ENCODE measurements at places on chromosomes 7 and 10. TPM values are rescaled to one million over a fixed set of nuclear protein-coding genes. Genes with fewer than 3 reads are reported as not detected.

GRCh38 chr7:69959789-69960499 lies 361.7 kb downstream of the AUTS2 start:
- no peak for DNase-seq

Gene ADAM22
- total RNA-seq: 7.3 TPM

- DNase-seq: no peak
Measured at GRCh38 chr10:29285624-29286051, 3.2 kb upstream of the LYZL1 start.

DNA sequence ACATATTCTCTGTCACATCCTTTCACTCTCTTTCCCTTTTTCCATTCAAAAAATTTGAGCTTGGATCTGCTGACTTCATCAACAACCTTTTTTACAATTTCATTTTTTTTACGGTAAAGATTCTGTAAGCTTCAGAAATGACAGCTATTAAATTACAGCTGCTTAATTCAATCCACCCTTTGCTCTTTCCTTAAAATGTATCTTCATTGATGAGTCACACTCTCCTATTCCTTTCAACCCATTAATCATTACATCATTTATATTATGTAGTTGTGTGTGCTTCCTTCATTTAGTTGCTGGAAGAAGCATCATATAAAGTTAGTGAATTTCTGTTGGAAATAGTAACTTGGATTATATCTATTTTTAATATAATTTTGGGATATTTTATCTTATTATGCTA lies 67.1 kb upstream of the MAGI2 start:
- DNase-seq: no peak

GRCh38 chr10:13961097-13961496 lies 369.6 kb downstream of the FRMD4A start:
- no peak for DNase-seq

GRCh38 chr7:140402178-140402835 lies 1.6 kb upstream of the RAB19 start:
- DNase-seq: no peak

DNA sequence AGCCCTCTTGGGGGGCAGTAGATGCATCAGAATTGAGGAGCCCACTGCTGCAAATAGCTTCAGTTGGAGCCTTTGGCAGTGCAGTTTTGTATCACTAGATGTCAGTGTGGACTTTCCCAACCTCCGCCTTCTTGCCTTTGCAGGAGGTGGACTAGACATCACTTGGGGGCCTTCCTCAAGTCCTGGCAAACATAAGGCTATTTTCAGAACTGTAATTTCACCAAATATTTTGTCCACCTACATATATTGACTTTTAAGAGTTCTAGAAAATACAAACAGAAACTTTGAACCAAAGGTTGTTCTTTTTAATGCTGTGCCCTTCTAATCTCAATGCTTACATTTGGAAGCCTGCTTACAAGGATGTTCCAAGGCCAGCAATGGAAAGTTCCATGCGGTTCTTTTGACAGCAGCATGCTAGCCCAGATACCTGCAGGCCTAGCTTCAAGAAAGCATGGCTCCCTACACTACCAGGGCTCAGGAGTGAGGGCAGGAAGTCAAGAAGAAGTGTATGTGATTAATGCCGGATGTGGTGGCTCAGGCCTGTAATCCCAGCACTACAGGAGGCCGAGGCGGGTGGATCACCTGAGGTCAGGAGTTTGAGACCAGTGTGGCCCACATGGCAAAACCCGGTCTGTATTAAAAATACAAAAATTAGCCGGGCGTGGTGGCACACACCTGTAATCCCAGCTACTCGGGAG lies 8.0 kb upstream of the ZNRF2 start:
- DNase-seq: no peak

Gene TWIST1
- 8.9 TPM for total RNA-seq

GRCh38 chr7:90552521-90552920 lies 43.6 kb upstream of the CDK14 start:
- DNase-seq: no peak

Gene PTN
- total RNA-seq: 7.5 TPM

Gene CCDC3
- total RNA-seq: 39.8 TPM

Gene TDRD1
- 0.31 TPM for total RNA-seq

DNA sequence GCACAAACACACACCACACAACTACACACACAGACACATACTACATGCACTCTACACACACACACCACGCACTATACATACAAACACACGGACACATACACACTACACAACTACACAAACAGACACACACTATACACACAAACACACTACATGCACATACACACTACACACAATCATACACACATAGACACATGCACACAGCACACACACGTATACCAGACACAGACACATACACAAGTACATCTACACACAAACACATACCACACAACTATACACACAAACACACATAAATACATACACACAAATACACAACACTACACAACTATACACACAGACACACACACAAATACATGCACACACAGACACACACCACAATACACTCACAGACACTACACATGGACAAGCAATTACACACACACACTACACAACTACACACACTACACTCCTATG lies 4.6 kb downstream of the GPR15LG start:
- no peak for DNase-seq

GRCh38 chr7:157851501-157852067 lies 514.8 kb downstream of the DNAJB6 start:
- DNase-seq: no peak

Gene KLF14
- 1.0 TPM for total RNA-seq

DNA sequence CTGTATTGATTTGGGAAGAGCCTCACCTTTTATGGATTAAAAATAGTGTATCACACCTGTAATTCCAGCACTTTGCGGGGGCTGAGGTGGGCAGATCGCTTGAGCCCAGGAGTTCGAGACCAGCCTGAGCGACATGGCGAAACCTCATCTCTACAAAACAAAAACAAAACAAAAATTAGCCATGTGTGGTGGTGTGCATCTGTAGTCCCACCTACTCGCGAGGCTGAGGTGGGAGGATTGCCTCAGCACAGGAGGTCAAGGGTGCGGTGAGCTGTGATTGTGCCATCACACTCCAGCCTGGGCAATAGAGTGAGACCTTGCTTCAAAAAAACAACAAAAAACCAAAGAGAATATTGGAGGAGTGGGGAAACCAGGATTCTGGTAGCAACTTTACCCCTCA lies 79.6 kb downstream of the LRMDA start:
- DNase-seq: no peak

Gene FGFBP3
- total RNA-seq: 3.0 TPM

- DNase-seq: no peak
Measured at GRCh38 chr7:151934584-151934983, 21.7 kb upstream of the GALNTL5 start.

DNA sequence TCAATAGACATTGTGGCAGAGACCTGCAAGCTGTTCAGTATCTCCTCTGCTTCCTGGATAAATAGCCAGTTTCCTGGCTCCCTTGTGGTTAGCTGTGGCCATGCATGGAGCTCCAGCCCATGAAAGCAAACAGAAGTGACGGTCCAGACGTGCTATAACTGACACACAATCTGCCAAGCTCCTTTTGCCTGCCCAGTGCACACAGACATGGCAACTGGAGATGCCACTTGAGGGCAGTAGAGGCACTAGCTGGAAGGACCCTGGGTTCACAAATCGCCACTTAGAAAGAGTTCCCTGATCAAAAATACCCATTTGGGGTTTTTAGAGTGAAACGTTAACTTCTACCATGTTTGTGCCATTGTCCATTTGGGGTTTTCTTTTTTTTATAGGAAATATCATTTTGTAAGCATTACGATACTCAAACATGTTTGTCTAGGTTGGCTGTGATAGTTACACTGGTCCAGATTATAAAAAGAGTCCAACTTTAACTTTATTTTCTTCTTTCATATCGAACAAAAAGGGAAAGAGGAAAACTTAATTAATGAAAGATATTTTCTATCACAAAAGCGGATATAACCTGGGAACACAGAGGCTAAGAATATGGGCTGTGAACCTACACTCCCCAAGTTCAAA lies 31.3 kb downstream of the KIN start:
- DNase-seq: no peak

DNA sequence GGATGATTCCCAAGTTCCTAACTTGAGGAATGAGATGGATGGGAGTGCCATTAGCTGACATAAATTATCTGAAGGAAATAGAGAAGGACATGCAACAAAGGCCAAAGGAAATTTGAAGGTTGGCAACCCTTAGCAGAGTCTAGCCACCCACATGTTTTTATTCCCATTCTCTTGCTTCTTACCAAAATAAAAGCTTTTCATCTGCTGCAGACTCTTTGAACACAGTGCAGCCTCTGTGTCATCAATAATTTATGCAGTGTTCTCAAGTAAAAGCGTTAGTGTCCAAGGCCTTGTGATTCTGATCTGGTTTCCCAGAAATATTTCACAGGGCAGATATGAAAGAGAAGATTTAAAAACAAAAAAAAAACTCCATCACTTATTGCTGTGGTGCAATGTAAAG lies 98.5 kb downstream of the ST7 start:
- no peak for DNase-seq

DNA sequence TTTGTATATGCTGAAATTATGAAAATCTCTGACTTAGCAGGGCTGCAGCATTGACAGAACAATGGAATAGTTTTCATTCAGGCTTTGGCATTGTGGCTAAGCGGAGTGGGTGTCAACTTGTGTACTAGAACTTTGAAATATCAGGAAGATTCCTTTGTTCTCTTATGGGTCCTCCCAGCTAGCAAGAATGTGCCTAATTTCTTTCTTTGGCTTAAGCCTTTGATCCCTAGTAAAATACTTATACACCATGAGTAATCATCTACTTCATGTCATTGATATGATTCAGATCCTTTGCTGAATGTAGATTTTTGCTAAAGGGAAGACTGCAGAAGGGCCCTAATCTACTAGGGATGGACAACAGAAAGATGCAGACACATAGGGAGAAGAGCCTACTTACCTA lies 6.2 kb downstream of the AVL9 start:
- DNase-seq: no peak

DNA sequence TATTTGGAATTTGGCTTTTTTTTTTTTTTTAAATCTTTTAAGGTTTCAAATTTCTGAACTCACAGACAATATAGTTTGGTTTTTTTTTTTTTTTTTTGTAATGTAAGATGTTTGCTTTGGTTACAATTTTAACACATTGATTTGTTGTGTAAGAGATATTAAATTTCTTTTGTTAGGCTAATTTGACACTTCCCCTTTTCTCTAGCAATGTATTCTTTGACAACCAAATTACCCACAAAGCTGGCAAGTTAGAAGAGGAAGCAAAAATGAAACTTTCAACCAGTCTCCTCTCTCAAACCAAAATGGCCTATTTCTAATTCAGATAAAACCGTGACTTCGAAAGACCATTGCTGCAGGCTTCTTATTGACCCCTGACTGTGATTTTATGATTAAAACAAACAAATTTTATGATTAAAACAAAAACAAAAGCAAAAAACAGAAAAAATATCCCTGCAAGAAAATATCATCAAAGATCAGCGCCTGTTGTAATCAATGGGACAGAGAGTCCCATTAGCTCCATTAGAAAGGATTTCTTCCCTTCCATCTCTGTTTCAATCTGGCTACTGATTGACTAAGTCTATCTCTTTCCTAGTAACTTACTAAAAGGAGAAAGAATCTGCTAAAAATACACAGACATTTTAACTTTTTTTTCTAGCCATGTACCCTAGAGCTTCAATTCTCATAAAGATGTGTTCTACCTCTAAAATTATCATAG lies 489.2 kb downstream of the MDFIC start:
- DNase-seq: no peak

Gene LRIT1
- total RNA-seq: not detected
